ENCODE measurements at places on chromosomes 5 and 9.

DNA sequence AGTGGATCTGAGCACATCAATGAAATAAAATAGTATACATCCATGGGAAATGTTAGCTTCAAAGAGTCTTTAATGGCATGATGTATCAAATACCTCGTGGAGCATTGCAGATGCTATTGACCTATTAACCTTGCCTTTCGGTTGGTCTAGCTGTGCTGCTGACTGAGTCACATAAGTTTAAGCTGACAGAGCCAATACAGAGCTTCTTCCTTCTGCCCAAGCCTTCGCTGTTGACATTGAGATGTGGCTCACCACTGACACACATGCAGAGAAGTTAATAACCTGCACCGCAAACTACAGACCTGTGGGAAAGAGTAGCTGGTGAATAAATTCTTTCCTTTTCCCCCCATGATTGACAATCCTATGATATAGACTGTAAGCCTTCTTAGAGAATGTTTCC, 78.2 kb downstream of the LURAP1L start:
- DNase-seq = no peak

- no peak for DNase-seq
These were observed 62.4 kb upstream of the IL7R start for GRCh38 chr5:35794328-35794619.

GRCh38 chr9:87615136-87615535, 110.8 kb upstream of the CTSL start:
- no peak for DNase-seq

DNA sequence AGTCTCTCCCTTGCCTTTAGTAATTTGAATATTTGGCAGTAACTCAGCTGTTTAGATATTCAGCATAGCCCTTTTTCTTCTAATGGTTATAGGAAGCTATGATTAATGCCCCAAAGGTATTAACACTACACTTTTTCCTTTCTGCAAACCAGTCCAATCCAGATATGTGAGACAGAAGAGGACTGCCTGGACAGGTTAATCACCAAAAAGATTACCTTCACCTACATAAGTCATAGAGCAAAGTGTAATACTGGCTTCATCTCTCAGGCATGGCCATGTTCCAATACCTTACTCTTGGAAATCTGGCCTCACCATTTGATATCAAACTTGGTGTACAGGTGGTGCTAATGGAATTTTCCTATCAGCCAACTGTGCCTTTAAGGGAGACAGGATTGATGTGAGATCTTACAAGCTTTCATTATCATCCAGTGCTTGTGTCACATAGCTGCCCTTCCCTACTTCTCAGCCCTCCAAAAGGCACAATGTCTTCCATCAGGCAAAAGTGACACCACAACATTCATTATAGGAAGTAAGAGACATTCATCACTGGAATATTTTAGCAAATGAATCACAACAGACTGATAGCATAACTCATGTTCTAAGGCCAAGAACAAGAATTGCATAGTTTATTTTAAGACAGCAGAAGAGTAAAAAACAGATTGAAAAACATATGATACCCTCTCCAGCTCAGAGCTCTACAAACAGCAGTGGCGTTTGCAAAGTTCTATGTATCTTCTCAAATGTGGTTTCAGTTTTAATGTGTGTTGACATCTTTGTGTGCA, 91.2 kb upstream of the PAM start:
- DNase-seq = no peak

- no peak for DNase-seq
These were observed 445.8 kb upstream of the RIOK2 start for GRCh38 chr5:97628807-97629206.

DNA sequence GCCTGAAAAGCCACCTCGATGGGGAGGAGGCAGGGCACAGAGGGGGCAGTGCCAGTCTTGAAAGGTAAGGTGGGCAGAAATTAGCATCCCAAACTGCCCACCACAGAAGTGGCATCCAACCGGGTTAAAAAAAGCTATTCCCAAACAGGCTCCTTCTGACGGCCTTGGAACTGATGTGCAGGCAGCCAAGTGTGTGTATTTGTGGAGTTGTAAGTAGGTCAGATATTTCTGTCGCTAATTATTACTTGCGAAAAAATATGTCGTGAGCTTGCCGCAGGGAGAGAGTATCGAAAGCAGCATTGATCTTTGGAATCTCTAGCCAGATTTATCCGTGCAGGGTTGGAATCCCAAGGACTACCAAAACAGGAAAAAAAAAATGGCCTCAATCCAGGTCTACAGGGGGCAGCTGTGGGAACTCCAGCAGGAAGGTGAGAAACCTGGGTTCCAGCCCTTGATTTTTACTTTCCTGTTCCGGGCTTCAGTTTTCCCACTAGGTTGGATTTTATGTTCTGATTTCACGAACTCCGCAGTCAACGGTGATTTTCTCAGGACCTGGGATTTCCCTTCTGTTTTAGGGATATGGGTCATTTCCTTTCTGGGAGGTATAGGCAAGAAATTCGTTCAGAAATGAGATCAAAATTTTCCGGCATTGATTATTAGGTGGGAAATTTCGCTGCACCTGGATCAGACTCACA, 200.8 kb downstream of the RGS3 start:
- no peak for DNase-seq

GRCh38 chr5:142087920-142088679, 20.5 kb upstream of the NDFIP1 start:
- no peak for DNase-seq

- DNase-seq = no peak
These were observed 83.0 kb downstream of the NPR3 start for GRCh38 chr5:32794086-32794485.

GRCh38 chr5:177325868-177326381, 14.2 kb upstream of the MXD3 start:
- DNase-seq = no peak

DNA sequence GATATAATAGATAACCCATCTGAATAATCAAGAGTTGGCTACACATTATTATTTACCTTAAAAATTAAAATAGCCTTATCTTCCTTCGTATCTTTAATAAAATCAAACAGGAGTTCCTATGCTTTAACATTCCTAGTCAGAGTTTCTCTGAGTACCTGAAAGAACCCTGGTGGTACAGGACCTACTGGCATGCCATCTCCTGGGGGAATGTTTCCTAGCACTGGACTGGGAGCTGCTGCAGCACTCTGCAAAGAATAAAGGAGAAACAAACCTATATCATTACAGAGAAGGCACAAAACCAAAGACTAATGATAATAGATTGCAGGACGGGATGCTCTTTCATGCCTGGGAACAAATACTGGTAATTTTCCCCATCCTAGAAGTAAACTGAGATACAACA, 119.5 kb upstream of the ACOT12 start:
- DNase-seq = no peak

- no peak for DNase-seq
These were observed 14.7 kb downstream of the APC start for GRCh38 chr5:112752335-112752734.

DNA sequence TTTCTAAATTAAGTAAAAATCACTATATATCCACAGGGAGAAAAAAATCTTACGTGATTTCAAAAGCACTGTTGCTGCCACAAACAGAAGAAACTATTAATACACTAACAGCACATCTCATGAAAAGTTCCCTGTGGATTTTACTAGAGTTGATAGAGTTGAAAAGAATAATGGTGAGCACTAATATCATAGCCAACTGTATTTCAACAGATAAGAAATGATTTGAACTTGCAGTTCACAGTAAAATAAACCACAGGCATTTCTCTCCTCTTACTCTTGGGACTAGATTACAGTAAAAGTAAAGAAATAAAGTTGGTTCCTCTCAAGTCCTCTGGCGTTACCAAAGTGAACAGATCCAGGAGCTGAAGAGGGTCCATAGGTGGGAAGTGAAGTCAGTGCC, 27.9 kb downstream of the AGTPBP1 start:
- no peak for DNase-seq
